A172 (cell line): ENCODE measurements at places on chromosomes 16 and 17.

DNA sequence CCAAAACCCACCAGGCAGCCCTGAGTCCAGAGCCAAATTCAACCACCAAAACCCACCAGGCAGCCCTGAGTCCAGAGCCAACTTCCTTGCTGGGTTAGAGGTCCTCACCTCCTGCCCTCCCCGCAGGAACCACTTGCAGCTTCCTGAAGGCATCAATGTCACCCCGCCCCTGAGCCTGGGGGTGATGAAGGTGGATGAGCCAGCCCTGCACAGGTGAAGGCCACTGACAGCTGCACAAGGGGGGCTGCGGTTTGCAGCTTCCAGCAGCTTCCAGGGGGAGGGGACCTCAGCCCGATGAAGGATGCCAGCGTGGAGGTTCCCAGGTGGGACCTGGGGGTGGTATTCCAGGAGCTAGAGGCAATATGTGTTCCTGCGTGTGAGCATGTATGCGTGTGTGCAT lies 7.6 kb upstream of the CSNK1D start:
- no peak for DNase-seq

DNA sequence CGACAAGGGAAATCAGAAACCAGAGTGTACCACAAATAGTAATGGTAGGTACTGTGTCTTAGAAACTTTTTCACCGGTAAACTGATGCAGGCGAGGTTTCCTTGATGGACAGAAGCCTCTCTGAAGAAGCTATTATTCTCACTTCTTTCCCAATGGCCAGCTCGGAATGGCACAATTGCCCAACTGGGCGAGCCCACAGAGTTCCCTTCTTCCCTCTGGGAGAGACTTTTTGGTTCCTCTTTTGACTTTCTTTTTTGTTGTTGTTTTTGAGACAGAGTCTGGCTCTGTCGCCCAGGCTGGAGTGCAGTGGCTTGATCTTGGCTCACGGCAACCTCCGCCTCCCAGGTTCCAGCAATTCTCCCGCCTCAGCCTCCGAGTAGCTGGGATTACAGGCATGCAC lies 16.9 kb downstream of the SLC43A2 start:
- DNase-seq: no peak

GRCh38 chr16:70577256-70577698 lies 53.7 kb downstream of the SF3B3 start:
- peak; percentile 91 for DNase-seq

DNA sequence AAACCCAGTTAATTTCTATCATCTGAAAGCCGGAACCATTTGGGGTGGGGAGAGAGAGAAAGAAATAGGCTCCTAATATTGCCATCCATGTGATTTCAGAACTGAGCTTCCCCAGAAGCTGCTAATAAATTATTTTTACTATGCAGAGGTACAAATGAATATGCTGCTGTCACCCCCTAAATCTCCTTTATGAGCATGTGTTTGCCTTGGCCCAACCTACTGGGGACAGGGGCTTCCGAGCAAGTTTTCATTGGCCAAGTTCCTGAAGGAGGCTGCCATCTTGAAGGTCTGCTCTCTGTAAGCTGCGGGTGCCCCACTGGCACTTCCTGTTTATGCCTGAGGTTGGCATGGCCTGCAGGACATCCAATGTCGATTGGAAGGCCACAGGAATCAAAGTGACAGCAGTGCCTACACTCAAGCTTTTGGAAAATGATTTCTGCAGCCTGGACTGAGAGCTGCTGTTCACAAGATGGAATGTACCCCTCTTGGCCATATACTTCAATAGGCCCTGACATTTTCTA lies 194.7 kb downstream of the XYLT1 start:
- no peak for DNase-seq

DNA sequence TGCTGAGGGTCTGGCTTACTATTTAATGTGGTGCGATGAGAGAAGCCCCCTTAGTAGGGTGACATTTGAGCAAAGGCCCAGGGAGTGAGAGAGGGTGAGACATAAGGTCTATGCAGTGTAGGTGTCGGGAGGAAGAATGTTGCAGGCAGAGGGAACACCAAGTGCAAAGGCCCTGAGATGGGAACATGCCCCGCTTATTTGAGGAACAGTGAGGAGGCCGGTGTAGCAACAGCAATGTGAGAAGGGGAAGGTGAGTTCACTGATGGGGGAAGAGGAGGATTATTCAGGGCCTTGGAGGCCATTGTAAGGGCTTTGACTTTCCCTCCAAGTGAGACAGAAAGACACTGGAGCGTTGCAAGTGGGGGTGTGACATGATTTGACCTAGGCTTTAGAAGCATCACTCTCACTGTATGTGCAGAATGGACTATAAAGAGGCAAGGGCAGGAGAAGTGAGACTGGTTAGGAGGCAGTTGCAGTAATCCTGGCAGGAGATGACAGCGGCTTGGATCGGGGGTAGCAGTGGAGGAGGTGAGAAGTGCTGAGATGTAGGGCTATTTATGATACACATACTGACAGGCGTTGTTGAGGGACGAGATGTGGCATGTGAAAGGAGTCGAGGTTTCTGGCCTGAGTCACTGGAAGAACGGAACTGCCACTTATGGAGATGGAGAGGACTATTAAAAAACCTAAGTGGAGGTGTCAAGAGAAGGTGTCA lies 145.3 kb downstream of the SPECC1 start:
- no peak for DNase-seq

DNA sequence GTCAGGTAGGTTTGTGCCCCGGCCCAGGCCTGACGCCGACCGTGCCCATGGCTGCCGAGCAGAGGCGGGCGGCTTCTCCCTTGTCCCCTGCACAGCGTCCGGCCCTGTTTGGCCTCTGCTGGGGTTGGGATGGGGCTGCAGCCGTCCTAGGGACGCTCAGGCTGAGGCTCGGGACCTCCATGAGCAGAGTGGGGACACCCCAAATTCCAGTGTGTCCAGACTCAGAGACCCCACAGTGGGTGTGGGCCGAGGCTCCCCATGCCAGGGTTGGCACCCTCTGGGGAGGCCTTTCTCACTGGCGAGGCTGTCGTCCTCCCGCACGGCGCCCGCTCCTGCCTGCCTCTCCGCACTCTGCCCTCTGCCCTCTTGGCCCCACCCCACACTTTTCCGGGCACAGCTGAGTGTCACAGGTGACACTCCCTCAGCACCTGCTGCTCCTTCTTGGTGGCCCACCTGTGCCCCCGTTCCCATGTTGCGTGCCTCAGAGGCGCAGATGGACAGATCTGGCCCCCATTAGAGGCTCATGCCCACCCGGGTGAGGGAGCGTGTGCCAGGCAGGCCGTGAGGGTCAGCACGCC lies 16.1 kb downstream of the TRAF7 start:
- no peak for DNase-seq

DNA sequence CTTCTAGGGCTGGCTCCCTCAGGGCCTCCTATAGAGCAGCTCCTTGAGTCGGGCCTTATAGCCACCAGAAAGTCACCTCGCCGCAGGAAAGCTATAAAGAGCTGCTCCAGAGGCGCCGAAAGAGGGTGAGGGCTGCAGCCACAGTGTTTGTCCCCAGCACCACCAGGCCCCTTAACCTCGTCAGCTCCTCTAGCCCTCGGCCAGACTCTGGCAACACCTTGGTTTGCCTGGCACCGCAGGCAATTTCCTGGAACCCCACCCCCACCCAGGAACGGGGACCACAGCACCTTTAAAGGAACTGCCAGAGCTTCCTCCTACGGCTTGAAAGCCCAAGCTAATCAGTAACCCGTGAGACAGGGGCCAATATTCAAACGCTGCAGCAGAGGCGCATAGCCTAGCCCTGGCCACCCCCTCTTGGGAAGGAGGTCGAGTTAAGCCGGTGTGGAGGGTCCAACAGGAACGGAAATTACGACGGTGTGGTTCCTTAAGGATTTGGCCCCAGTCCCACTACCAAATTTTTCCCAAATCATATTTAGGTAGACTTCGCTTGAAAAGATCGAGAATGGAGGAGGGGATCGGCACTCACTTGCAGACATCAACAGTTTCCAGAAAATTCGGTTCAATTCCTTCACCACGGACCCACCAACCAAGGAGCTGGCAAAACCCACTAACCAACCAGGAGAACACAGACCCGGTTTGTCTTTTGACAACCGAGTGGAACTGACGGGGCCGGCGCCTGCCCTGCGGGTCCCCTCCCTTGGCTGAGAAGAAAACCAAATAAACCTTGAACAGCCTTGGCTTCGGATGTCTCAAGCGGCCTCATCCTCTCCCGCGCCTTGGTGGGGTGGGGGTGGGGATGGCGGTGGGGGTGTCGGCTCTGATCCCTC lies 3.0 kb downstream of the HOXB6 start:
- peak; percentile 52 for DNase-seq

- DNase-seq: no peak
Measured at GRCh38 chr17:80510132-80510531, 33.7 kb upstream of the NPTX1 start.

- DNase-seq: no peak
Measured at GRCh38 chr17:55190748-55191147, 74.0 kb upstream of the HLF start.

GRCh38 chr16:78619811-78620210 lies 520.4 kb downstream of the WWOX start:
- no peak for DNase-seq

DNA sequence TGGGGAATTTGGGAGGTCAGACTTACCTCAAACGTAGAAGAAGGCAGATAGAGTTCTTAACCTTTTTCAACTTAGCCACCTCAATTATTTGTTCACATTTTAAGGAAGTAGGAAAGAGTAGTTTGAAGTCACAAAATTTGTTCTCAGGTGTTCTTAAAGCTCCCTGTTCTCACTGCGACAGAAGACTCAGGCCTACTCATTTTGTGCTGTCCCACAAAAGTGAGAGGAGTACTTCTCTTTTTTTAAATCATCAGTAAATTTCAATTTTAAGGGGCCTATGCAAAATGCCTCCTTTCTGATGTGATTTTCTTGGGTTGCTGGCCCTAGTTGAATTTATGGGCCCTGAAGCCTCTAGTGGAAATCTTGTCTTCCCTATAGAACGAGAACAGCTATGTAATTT lies 133.4 kb downstream of the MAP2K6 start:
- DNase-seq: no peak

DNA sequence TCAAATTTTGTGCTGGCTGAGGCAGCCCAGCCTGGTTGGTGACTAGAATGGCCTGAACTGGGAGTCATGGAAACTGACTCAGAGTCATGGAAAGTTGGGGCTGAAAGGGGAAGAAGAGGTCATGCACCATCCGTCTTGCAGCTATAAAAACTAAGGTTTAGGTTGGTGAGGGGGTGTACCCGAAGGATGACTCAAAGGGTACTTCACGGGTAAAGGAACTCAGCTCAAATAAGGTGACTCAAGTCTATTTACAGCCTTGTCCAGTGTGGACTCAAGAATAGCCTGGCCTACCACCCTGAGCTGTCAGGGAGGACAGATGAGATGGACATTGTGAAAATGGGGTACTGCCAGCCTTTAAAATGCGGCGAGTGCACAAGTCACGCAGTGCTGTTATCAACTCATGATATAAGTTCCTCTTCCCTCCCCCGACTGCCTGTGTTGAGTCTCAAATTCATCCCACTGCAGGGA lies 18.6 kb downstream of the CD300LB start:
- DNase-seq: peak; percentile 82

GRCh38 chr17:55710829-55711496 lies 11.7 kb downstream of the TMEM100 start:
- no peak for DNase-seq

- DNase-seq: no peak
Measured at GRCh38 chr16:17343728-17344127, 127.0 kb downstream of the XYLT1 start.

GRCh38 chr17:50194934-50195865 lies 6.2 kb downstream of the COL1A1 start:
- DNase-seq: no peak

- no peak for DNase-seq
Measured at GRCh38 chr16:53605356-53605755, 98.3 kb downstream of the RPGRIP1L start.

- DNase-seq: no peak
Measured at GRCh38 chr17:3969963-3970362, 5.7 kb upstream of the ATP2A3 start.

DNA sequence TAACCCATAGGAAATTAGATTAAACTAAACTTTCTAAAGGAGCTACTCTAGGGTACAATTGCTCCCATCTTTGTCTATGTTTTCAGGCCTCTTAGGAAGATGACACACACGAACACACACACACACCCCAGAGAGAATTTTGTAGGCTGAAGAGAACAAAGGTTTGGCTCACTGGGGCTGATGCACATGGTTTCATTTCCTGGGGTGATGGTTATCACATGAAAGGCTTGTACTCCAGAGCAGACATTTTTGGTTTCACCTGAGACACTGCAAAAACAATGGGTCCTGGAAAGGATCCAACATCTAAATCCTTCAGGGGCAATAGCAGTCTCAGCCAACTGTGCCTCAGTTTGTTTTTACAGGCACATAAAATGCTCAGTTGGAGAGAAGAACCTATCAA lies 62.8 kb downstream of the GRB7 start:
- no peak for DNase-seq

- DNase-seq: no peak
Measured at GRCh38 chr16:70418274-70418992, 20.5 kb downstream of the ST3GAL2 start.

DNA sequence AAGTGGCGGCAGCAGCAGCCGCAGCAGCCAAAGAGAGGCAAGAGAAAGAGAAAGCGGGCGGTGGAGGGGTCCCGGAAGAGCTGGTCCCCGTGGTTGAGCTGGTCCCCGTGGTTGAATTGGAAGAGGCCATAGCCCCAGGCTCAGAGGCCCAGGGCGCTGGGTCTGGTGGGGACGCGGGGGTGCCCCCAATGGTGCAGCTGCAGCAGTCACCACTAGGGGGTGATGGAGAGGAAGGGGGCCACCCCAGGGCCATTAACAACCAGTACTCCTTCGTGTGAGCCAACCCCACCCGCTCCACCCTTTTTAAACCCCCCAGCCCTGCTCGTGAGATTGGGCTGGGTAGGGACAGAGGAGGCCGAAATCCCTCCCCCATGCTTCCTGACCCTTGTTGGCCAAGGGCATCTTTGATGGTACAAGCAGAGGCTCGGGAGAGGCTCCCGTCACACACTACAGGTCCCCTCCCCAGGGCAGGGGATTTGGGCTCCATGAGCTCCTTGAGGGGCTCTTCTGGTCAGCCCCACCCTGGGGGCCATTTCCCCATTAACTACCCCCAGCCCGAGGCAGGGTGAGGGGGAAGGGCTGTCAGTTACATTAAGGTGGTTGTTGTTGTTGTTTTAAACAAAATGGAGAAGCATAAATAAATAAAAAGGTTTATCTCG lies 4.6 kb upstream of the ATP2A1 start:
- no peak for DNase-seq

GRCh38 chr16:945271-946047 lies 25.3 kb downstream of the LMF1 start:
- DNase-seq: no peak

DNA sequence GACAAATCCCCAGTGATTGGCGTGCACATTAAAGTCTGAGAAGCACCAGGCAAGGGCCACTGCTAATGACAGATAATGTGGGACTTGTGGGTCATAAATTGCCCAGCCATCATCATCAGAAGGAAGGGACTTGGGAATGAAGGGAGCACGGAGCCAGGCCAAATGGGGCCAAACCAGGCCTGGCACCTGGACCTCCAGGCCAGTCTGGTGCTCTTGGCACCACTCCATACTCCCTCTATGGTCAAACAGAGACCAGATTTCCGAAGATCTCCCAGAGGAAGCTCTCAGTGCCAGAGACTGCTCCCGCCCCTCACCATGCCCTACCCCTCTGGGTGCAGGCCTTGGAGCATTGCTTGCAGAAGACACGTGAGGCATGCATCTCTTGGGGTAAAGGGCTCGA lies 142.2 kb downstream of the CCDC182 start:
- no peak for DNase-seq

GRCh38 chr17:427327-427726 lies 74.7 kb upstream of the RPH3AL start:
- DNase-seq: no peak
